ENCODE measurements at places on chromosomes 7 and 10. TPM values are rescaled to one million over a fixed set of nuclear protein-coding genes. Genes with fewer than 3 reads are reported as not detected.

Gene SPDYE5
- total RNA-seq = 1.4 TPM

- no peak for DNase-seq
Observed at GRCh38 chr7:35003679-35004303, 33.5 kb downstream of the DPY19L1 start.

Gene HYCC1
- 22.0 TPM for total RNA-seq

DNA sequence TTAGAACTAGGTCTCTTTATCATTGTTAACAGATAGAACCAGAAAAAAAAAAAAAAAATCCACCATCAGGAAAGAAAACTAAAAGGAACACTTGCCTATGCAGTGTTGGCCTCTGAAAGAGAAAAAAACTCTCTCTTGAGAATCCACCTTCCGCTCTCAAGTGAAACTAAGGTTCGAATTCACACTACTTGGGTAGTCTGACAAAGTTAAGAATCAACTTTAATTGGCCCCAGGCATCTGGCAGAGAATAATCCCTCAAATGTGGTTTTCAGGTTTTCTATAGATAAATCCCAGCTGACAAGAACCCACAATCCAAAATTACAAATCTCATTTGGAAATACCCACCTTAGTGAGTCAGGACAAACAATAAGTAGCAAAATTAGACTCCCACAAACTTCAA, 199.7 kb upstream of the LRRN3 start:
- no peak for DNase-seq

GRCh38 chr10:132575320-132576201, 38.0 kb downstream of the INPP5A start:
- DNase-seq = peak; percentile 64

Gene CHST15
- total RNA-seq = 9.3 TPM

DNA sequence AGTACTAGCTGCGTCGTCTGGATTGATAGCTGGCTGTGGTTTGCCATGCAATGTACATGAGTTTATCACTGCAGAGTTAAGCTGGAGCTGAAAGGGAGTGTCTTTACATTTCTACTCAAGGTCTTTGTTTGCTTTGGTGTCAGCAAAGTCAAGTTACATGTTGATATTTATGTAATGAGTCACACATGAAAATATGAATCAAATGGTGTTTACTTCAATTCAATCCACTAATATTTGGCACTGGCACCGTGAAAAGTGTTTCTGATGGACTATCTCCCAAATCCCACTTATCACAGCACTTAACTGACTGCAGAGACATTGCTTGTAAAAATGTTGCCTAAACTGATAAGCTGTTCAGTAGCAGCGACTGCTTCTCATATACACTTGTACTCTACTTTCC, 395.9 kb downstream of the TFEC start:
- no peak for DNase-seq

Gene UTF1
- total RNA-seq = 18.6 TPM

- DNase-seq = peak; percentile 35
Observed at GRCh38 chr7:141409801-141410329, 141.3 kb upstream of the AGK start.

GRCh38 chr7:2633538-2634266, 1.9 kb downstream of the TTYH3 start:
- peak; percentile 29 for DNase-seq

DNA sequence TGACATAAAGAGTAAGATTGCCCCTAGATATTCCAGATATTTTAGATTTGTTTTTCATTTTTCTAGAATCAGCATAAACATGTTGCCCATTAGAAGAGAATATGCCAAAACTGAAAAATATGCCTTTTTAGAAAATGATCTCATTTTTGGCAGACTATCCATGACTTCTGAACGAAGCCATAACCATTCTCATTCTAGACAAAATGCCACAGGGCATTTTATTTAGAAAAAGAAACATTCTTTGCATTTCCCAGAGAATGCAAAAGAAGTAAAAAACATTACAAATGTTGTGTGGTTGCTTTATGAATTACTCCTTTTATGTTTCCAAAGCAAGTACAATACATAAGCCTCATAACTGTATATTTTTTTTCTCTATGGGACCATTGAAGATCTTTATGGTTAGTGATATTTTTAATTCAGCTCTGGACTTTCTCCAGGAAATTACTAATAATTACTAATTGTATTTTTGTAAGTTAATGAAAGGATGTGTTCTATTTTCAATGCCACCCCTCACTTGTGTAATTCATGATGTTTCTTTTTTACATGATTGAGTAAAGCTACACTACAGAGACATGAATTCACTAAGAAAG, 109.6 kb upstream of the SEM1 start:
- DNase-seq = no peak

DNA sequence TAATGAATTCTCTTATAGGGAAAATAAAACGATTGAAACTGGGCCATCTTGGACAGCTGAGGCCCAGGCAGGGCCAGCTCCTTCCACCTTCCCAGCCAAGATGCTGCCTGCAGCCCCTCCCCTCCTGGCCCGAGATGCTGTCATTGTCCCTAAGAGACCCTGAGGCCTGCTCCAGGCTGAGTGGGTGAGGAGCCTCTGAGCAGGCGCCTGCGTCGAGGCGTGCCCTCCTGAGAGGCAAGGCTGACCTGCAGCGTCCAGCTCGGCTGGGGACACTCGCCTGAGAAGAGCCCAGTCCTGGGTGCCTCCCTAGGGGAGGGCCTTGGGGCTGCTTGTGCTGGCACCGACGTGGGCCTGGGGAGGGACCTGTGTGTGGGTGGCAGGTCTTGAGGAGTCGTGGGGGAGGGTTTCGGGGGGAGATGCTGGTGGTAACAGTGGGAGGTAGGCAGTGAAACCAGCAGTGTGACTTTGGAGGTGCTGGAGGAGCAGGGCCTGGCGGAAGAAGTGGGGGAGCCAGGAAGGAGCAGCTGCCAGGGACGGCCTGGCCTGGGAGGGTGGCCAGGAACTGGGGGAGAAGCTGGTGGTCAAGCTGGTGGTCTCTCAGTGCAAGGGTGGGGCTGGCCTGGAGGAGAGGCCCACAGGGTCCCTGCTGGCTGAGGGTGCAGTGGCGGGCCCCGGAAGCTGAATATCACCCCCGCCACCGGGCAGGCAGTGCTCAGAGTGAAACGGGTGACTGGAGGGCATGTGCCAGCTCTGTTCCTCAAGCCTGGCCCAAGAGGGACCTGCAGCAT, 7.9 kb downstream of the GPR146 start:
- DNase-seq = no peak

Gene LRRC61
- 18.4 TPM for total RNA-seq

Gene OR13A1
- 0.79 TPM for total RNA-seq

- DNase-seq = no peak
Observed at GRCh38 chr7:50229964-50230363, 74.6 kb upstream of the IKZF1 start.

DNA sequence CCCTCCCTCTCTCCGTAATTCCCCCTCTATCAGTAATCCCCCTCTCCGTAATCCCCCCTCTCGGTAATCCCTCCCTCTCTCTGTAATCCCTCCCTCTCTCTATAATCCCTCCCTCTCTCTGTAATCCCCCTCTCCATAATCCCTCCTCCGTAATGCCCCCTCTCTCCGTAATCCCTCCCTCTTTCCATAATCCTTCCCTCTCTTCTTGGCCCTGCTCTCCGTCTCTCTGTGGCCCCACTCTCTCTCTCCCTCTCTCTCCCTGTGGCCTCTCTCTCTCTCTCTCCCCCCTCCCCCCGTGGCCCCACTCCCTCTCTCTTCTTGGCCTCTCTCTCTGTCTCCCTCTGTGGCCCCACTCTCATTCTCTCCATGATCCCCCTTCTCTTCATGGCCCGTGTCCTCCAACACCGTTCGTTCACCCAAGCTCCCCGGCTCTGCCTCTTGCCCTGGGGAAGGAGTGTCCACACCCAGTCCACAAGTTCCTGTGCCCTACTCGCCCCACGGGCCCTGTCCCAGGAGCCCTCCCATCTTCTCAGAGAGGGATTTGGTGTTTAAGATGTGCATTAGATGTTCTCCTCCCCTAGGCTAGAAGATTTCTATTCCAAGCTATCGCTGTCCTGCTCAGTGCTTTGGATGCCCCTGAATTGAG, 19.8 kb downstream of the SHH start:
- DNase-seq = no peak

Gene GIMAP5
- 10.6 TPM for total RNA-seq

Gene DGKB
- total RNA-seq = 0.55 TPM

- no peak for DNase-seq
Observed at GRCh38 chr10:60942134-60942787, 1.7 kb downstream of the RHOBTB1 start.

DNA sequence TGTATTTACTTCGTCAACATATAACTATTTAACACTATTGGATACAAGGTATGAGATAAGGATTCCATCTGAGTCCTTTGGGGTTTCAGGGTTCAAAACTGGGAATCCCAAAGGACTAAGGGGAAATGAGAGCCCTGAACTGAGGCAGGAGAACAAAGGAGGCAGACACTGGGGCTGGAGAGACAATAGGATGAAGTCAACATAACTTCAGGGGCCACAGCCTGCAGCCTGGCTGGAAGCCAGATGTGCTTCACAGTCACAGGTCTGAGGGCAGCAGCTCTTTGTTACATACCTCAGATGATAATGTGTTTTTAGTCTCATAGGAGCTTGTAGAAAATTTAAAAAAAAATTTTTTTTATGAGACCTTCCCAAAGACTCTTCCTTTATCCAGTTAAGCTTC, 73.3 kb downstream of the NRF1 start:
- no peak for DNase-seq

- no peak for DNase-seq
Observed at GRCh38 chr7:51138123-51139085, 178.2 kb downstream of the COBL start.

DNA sequence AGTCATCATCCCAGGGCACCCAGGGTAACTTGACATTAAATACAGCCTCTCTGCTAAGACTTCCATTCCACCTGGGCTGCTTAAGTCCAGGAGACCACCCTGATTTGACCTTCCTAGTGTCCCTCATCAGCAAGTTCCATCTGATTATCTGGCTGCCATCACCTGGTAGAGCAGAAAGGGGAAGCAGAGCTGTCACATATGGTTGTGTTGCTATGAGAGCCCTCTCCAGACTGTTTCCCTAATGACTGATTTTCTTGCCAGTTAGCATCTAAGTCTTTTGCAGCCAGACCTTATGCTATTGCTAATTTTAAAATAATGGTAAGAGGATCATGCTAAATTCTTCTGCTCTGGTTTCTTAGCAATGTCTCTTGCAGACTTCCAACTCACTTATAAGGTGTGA, 38.7 kb downstream of the KCNH2 start:
- no peak for DNase-seq

GRCh38 chr7:130292682-130293257, at the start of gene CPA4:
CPA4 (plus strand) TSS chr7:130293161; CDS start chr7:130293181, 20 bp downstream.
- DNase-seq = no peak

DNA sequence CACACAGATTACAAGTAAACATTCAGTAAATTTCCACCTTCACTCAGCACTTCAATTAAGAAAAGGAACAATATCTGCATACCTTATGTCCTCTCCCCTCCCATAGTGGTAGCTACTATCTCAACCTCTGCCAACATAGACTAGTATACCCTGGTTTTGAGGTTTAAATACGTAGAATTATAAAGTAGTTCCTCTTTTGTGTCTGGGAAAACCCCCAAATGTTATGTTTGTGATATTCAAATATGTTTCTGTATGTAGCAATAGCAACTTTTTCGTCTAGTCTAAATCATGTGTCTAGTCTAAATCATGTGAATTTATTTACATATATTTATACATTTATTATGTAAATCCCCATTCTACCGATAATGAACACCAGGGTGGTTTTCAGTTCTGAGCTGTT, 13.2 kb upstream of the CAMK2B start:
- no peak for DNase-seq

Gene GPR15LG
- not detected for total RNA-seq

- DNase-seq = no peak
Observed at GRCh38 chr10:87799860-87800259, 18.2 kb downstream of the ATAD1 start.
